ENCODE measurements at places on chromosomes 4 and X. TPM values are rescaled to one million over a fixed set of nuclear protein-coding genes. Genes with fewer than 3 reads are reported as not detected.

DNA sequence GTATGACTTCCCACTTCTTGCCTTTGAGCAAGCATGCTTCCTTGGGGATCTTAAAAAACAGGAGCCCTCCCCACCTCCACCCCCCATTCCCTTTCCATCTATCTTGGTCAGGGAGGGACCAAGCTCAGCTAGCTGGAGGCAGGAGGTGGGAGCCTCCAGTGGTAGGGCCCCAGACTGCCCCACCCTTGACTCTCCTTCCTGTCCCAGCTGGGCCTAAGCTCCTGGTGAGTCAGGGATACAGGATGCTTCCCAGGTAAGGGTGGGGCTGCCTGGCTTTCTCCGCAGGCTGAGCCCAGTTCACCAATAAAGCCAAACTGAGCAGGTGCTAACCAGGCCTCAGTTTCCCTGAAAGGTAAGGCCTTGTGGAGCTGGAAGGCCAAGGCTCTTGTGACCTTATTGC is 15.2 kb downstream of the EFNB1 start:
- H3K27ac ChIP-seq = no peak overlapping the region
- H3K36me3 ChIP-seq = no peaks in the 10 kb centered on the region
- no peak overlapping the region for H3K4me3 ChIP-seq
- no peaks in the 10 kb centered on the region for H3K27me3 ChIP-seq
- peaks cover 11% of the 10 kb centered on the region for H3K4me1 ChIP-seq

DNA sequence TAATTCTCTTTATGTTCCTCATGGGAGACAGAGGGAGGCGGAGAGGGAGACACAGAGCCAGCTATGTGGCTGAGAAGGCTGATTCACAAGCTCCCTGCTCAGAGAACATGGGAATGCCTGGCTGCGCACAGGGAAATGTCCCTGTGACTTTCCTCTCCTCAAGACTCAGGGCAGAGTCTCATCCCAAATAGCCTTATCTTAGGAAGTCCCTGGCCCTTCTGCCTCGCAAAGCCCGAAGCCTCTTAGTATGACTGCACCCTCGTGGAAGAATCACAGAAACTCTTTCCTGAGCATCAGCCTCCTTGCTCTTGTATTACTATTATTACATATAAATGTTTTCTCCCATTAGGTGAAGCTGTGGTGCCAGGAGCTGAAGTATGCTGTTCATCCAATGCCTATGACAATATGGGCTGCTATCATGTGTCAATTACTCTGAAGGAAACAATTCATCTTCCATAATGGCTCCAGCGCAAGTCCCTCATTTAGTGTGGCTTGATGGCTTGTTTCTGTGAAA is 230.5 kb downstream of the MGST2 start:
- H3K4me3 ChIP-seq = no peak overlapping the region
- peaks cover 3% of the 10 kb centered on the region for H3K4me1 ChIP-seq
- no peaks in the 10 kb centered on the region for H3K27me3 ChIP-seq
- H3K36me3 ChIP-seq = no peaks in the 10 kb centered on the region
- no peak for DNase-seq

DNA sequence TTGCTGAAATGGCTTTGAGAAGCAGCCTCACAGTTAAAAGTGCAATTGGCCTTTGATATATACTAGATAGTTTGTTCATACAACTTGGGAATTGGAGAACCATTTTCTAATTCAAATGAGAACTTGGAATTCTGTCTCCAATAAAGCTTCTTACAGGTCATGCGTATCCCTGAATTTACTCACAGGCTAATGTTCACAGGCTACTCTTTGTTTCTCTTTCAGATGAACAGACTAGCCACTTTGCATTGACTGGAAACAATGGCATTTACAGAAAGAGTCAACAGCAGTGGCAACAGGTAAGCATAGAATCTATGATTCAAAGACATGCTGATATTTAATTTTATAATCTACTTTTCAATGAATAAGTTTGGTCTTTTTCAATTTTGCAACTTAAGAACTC is 13.5 kb downstream of the AFF1 start:
- no peak for DNase-seq
- no peak overlapping the region for H3K4me3 ChIP-seq
- no peaks in the 10 kb centered on the region for H3K27me3 ChIP-seq
- H3K36me3 ChIP-seq = no peaks in the 10 kb centered on the region
- H3K27ac ChIP-seq = no peak overlapping the region

The UGT2B11 gene
- polyA plus RNA-seq = 3.2 TPM

- no peak overlapping the region for H3K27ac ChIP-seq
- no peaks in the 10 kb centered on the region for H3K36me3 ChIP-seq
- peak; percentile 69 for DNase-seq
- H3K27me3 ChIP-seq = peaks cover 26% of the 10 kb centered on the region
- H3K4me3 ChIP-seq = peak overlapping the region; percentile 99
- peaks cover 10% of the 10 kb centered on the region for H3K4me1 ChIP-seq
Observed at GRCh38 chr4:2042204-2042946, 16.8 kb upstream of the NAT8L start.

- DNase-seq = peak; percentile 86
- H3K4me3 ChIP-seq = peak overlapping the region; percentile 57
- H3K27ac ChIP-seq = peak overlapping the region; percentile 95
- H3K36me3 ChIP-seq = no peaks in the 10 kb centered on the region
- H3K27me3 ChIP-seq = no peaks in the 10 kb centered on the region
Observed at GRCh38 chr4:40515398-40516293, 114.0 kb downstream of the RBM47 start.

GRCh38 chr4:93433840-93434239 is 394.7 kb upstream of the ATOH1 start:
- no peaks in the 10 kb centered on the region for H3K27me3 ChIP-seq
- no peak overlapping the region for H3K27ac ChIP-seq
- no peak overlapping the region for H3K4me3 ChIP-seq
- H3K4me1 ChIP-seq = no peaks in the 10 kb centered on the region
- no peaks in the 10 kb centered on the region for H3K36me3 ChIP-seq

DNA sequence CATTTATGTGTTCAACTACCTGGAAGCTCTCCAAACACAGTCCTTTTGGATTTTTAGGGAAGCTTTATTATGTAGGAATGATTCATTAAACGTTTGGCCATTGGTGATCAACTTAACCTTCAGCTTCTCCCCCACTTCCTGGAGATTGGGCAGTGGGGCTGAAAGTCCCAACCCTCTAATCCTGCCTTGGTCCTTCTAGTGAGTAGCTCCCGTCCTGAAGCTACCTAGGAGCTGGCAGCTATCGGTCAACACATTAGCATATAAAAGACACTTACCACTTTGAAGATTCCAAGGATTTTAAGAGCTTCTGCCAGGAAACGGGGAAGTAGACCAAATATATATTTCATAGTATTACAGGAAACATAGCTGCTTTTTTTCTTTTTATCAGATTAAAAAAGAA is 69.7 kb downstream of the MCUB start:
- no peak for DNase-seq
- H3K4me3 ChIP-seq = no peak overlapping the region
- no peaks in the 10 kb centered on the region for H3K36me3 ChIP-seq

The XAGE3 gene
- polyA plus RNA-seq = not detected

The XK gene
- 0.07 TPM for polyA plus RNA-seq

- no peaks in the 10 kb centered on the region for H3K36me3 ChIP-seq
- H3K27me3 ChIP-seq = no peaks in the 10 kb centered on the region
- H3K4me1 ChIP-seq = no peaks in the 10 kb centered on the region
Observed at GRCh38 chrX:74187211-74187610, 116.8 kb upstream of the ZCCHC13 start.

DNA sequence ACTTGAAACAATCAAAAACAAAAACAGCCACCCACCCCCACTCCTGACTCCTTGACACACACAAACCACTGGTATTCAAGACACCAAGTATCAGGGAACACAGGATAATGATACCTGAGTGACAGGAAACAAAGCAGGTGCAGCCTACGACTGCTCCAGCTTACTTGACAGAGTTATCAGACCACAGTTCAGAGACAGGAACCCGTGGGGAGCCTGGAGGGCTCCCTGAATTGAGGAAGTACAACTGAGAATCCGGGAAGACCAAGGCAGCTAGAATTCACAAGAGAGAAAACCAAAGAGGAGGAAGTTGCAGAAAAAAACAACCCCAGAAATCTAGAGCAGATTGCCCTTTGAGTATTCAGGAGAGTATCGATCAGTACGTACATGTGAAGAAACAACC is 20.5 kb downstream of the COMMD8 start:
- H3K4me1 ChIP-seq = no peaks in the 10 kb centered on the region
- H3K4me3 ChIP-seq = no peak overlapping the region
- H3K36me3 ChIP-seq = no peaks in the 10 kb centered on the region
- DNase-seq = no peak

DNA sequence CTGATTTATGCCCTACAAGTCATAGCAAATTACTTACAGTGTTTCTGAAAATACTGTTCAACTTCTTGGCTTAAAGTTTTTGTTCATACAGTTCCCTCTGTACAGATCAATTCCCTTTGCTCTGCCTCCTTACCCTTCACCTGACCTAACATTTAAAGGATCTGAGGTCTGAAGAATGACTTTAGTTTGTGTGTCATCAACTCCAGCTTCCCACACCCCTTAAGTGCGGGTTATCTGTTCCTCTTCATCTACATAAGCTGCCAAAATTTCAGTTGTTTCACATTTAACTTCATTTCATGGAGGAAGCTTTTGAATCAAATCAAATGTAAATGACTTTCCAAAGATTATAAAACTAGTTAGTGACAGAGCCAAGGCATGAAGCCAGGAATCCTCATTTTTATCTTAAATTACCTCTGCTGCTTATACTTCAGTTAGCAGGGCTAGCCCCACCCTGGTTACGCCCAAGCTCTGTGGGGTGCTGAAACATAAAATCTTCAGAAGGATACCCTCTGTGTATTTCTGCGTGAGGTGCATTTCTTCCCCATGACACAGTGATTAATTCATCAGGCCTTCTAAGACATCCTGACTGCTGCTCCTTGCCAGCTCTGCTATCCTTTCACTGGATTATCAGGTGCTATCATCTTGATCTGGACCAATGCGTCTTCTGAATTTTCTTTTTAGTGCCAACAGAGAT is 16.5 kb downstream of the CXCL1 start:
- no peak overlapping the region for H3K27ac ChIP-seq
- H3K36me3 ChIP-seq = no peaks in the 10 kb centered on the region
- H3K4me3 ChIP-seq = no peak overlapping the region
- no peaks in the 10 kb centered on the region for H3K27me3 ChIP-seq
- H3K4me1 ChIP-seq = no peaks in the 10 kb centered on the region

The ADGRL3 gene
- 3.9 TPM for polyA plus RNA-seq

DNA sequence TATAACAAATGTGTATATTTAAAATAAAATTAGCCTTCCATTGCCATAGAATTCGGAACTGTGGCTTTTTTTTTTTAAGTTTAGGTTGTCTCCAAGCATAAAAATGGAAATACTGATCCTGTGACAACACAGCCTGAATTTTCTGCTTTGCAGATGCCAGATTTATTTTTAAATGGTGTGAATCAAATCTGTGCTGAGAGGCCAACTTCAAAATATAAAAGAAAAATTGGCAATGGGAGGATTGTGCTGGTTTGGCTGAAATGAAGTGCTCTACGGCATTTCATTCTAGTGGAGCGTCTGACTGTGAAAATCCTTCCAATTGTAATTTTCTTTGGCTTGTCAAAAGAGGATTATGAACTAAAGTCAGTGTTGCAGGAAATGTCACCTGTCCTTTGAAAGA is 580.3 kb upstream of the ZFP42 start:
- H3K27ac ChIP-seq = no peak overlapping the region
- H3K36me3 ChIP-seq = no peaks in the 10 kb centered on the region
- no peaks in the 10 kb centered on the region for H3K27me3 ChIP-seq
- no peak for DNase-seq
- no peaks in the 10 kb centered on the region for H3K4me1 ChIP-seq

DNA sequence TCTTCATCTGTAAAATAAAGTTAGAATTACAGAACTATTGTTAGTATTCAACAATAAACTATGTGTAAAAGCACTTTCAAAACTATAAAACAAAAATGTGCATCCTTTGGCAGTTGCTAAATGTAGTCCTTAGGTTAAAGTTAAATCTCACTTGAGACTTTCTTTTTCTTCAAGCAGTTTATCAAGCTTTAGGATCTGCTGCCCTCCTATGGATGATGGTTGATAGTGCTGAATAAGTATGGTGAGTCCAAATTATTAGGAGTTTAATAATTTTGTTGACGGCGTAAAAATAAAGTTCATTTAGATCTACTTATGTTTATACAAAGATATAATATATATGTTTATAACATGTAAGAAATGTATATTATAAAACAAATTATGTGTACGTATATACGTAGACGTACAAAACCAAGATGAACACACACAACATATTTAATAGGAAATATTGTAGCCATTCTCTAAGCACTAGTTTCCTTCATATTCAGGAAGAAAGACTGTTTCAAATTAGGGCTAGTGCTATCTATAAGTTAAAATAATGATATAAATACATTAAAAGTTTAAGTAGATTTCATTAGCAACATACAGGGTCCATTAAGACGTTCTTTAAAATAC is 22.3 kb downstream of the UGT2A2 start:
- H3K27me3 ChIP-seq = no peaks in the 10 kb centered on the region
- peak; percentile 69 for DNase-seq
- H3K36me3 ChIP-seq = no peaks in the 10 kb centered on the region

DNA sequence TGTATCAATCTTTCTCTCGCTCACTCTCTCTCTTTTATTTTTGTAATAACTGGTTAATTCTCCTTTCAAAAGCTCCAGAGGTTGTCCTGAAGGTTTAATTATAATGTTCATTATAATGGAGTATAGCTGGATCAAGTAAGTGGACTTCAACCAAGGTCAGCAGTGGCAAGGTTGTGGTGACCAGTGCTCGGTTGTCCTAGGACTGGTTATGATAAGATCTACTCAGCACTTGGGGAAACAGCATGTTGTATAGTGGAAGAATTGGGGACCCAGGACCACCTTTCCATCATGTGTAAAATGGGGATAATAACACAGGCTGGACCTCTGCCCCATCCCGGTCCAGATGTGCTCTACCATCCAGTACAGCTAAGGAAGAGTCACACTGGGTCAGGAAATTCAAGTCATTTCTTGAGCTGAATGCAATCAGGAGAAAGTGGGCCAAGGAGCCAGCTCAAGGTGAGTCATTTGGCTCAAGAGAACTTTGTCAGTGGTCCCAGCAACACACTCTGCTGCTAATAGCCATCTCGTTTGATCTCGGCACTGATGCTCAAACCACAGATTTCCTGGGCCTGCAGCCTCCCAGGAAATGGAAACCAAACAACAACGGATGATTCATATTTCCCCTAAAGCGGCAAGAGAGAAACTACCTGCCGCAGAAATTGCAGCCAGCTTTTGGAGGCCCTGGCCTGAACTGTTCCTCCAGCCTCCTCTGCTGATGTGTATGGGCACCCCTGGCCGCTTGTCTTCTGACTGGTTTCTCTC is 123.6 kb upstream of the RBPJ start:
- DNase-seq = no peak
- no peaks in the 10 kb centered on the region for H3K36me3 ChIP-seq

The OSTC gene
- polyA plus RNA-seq = 425 TPM

The SH3BGRL gene
- polyA plus RNA-seq = 76.9 TPM
